HT-29 (cell line): ENCODE measurements at places on chromosomes 2 and 18.
A peak's percentile ranks its signal among the peaks of the same experiment; 100 is the strongest.

DNA sequence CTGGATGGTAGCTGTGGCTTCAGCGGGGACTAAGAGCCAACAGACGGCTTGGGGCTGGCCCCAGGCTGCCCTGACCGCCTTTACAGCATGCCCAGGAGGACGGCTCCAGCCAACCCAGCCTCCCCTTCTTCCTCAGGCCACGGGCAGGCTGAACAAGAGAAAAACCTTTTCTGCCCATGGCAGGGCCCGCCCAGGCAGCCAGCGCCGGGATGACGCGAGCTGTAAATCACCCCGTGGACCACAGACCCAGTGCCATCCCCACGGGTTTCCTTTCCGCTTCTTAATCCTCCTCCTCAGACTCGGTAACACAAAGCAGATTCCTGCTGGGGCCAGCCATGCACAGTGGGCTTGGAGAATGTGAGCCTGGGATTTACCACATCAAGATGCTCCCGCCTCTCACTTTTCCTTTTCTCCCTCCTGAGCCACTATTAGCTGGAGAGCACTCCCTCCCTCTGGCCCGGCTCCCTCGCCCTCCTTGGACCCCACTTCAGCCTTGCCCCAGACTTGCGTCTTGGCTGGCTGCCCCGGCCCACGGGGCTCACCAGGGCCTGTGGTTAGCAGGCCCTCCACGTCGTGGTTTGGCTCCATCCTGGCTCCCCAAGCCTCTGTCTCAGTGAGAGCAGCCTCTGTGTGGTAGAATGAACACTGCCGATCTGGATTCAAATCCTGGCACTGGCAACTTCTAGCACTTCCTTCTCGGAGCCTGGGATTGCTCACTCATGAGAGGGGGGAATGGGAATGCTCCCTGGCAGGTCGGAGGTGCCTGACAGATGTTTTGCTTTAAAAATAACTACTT is 31.4 kb downstream of the ATOH8 start:
- no peak for DNase-seq

GRCh38 chr18:12645751-12646203 is 12.1 kb downstream of the SPIRE1 start:
- no peak for DNase-seq

GRCh38 chr2:105517814-105518705 is 119.2 kb upstream of the FHL2 start:
- no peak for DNase-seq

DNA sequence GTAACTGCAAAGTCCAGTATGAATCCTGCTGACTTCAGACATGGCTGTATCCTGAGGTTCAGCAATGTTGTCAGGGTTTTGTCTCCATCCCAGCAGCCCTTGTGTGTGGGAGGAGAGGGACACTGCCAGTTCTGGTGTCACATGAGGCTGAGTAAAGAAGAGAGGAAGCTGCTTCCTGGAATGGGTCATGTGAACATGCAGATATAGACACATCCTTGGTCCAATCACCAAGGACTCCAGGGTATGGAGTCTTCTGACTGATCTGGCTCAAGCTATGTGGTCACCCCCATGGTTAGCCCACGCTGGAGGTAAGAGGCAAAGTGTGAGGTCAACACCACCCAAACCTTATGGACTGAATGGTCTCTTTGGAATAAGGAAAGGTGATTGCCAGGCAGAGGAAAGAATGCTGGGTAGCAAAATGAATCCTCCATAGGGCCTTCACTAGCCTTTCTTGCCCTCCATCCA is 134.4 kb upstream of the SLC1A4 start:
- DNase-seq: no peak

DNA sequence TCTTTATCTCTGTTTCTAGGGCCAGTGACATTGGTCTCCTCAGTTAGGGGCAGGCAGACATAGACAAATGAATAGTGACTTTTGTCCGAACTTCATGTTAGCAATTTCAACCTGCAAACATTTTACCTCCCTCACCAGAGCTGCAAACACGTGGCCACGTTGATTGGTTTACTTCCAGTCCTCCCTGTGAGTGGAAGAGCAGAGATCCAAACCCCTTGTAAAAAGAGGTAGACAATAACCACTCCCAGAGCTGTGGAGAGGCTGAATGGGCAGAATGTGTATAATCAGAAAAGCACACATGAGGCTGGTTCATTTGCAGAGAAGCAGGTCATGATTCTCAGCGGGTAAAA is 31.1 kb downstream of the CTIF start:
- no peak for DNase-seq

DNA sequence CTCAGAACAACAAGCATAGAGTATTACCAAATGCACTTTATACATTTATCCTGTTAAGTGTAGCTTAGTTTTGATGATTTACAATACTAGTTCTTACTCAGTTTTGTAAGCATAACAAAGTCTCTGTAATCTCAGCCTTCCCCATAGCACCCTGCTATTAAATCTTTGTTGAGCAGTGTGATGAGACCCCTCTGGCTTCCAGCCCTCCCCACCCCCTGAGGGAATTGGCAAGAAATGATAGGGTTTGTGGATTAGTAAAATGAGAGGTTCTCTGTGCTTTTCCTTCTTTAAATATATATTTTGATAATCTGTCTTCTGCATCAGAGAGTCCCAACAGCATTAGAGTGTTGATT is 37.2 kb downstream of the ZNF521 start:
- no peak for DNase-seq

- peak; percentile 20 for DNase-seq
Observed at GRCh38 chr2:189685540-189686229, 11.2 kb downstream of the ANKAR start.

DNA sequence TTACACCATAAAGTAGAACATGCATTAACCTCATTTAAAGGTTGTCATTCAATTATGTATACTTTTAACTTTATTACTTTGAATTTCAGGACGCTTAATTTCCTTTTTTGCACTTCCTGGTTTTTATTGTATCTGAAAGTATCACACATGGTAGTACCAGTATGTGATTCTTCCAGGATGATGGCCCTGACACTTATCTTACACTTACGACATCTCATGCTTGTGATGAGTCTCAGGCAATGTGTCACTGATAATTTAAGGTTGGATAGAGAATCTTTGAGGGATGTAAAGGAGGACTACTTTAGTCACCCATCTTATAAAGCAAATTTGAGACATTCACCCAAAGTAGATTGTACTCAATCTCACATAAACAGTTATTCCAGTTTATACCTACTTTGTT is 74.9 kb downstream of the ABCA12 start:
- DNase-seq: no peak

DNA sequence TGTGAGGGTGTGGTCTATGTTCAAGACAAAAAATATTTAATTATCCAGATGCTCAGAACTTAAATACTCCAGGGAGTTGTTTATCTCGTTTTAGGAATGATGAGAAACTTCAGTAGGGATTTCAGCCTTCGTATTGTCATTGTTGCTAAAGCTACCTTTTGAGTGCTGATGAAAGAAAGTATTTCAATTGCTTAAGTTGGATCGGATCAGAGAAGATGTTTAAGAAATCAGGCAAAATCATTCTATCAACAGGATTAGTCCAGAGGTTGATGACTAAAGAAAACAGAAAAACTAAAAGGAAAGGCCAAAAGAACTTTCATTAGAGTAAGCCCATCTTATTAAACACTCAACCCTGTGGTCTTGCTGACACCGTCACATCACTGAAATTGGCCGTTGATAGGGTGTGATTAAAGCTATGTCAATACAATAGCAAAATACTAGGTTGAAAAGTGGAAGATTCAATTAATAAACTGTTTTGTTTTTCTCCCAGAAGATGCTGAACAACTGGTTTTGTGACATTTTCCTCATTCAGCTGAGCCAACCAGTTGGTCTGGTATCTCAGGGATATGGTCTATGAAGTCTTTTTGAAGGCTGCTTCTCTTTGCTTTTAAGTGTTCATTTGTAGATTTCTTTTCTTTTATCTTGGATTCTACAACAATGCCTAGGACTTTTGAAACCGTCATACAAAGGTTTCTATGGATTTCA is 551.7 kb downstream of the SLC4A3 start:
- DNase-seq: peak; percentile 42

GRCh38 chr2:235492850-235493344 is 946 bp upstream of the AGAP1 start:
- DNase-seq: no peak

DNA sequence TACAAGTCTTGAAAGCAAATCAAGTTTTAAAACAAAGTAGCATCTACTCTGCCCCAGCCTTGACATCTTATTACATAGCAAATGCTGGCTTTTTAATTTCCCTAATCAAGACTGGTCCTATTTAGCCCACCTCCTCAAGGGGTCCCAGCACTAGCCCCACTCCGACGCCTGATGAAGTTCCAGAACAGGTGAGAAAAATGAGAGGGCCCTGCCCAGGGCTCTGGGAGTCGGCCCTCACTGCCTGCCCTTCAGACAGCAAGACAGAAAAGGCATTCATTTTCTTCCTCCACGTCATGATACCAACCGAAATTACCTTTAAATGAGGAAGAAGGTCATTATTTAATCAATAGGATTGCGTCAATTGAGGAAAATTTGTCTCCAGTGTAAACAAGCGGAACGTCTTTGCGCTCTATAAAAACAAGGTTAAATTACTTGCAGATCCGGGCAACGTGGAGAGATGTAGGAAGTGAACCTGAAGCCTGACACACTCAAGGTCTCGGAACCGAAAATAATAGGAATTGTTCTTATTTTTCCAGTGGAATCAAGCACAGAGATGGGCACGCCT is 170.6 kb upstream of the PKDCC start:
- DNase-seq: no peak

- DNase-seq: no peak
Observed at GRCh38 chr2:46827274-46828134, 88.1 kb downstream of the MCFD2 start.

- peak; percentile 2 for DNase-seq
Observed at GRCh38 chr2:236824836-236825235, 255.2 kb downstream of the ACKR3 start.

DNA sequence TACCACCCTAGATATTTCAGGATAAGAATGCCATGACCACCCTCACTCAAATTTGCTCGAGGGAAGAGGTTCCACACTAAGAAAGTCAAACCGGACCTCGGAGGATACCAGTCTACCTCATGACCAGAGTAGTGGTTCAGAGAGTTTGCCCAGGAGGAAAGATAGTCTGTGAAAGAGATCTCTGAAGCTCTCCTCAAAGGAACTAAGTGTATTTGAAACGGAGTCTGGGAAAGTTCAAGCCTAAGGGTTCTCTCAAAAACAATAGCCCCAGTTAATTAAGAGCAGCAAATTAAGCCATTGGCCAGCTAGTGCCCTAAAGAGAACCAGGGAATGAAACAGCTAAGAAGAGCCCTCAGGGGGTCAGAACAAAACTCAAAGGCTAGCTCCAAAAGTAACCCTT is 94.9 kb downstream of the SPHKAP start:
- no peak for DNase-seq

DNA sequence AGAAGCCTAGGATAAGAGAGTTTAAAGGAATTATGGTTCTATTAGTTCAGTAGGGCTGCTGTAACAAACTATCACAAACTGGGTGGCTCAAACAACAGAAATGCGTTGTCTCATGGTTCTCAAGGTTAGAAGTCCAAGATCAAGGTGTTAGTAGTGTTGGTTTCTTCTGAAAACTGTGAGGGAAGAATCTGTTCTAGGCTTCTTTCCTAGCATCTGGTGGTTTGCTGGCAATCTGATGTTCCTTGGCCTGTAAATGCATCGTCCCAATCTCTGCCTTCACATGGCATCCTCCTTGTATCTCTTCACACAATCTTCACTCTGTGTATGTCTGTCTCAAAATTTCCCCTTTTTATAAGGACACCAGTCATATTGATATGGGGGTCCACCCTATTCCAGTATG is 76.3 kb downstream of the MDH1 start:
- no peak for DNase-seq

DNA sequence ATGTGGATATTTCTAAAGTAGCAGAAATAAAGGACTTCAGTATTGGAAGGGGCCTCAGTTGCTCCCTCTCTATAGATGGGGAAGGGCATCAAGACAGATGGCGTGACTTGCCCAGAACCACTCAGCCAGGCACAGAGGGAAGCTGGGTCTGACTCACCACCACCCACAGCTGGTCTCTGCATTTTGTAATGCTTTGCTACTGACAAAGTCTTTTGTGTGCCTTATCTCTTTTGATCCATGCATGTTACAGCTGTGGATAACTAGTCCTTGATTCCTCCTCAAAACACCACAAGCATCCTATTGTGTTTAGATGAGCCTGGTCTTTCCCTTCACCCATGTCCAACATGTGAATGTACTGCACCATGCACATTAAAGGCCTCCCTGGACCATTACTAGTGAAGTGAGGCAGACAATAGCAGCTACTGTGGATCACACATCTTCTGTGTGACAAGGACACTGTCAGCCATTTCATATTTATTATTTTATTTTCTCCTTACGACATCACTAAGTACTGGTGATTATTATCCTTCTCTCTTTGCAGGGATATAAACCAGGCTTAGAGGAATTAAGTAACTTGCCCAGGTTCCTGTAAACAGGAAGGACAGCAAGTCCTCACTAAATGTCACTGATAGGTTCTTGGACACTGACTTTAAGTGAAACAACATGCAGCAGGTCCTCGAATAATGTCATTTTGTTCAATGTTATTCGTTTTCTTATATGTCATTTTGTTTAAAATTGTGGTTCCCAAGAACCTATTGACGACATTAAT is 29.6 kb upstream of the IL37 start:
- no peak for DNase-seq

- DNase-seq: no peak
Observed at GRCh38 chr2:240602266-240603050, 15.9 kb downstream of the CAPN10 start.

DNA sequence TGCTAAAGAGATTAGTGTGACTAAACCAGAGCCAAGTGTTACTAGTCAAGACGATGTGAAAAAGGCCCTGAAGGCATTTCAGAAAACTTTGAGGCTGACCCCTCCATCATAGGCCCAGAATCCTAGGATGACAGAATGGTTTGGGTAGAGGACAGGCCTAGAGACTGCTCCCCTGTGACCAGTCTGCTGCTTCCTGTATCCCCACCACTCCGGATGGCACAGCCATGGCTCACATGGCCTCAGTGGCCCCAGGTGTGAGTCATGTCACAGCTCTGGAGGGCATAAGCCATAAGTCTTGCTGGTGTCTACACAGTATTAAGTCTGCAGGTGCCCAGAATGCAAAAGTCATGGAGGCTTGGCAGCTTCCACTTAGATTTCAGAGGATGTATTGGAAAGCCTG is 12.4 kb upstream of the STAT1 start:
- no peak for DNase-seq

DNA sequence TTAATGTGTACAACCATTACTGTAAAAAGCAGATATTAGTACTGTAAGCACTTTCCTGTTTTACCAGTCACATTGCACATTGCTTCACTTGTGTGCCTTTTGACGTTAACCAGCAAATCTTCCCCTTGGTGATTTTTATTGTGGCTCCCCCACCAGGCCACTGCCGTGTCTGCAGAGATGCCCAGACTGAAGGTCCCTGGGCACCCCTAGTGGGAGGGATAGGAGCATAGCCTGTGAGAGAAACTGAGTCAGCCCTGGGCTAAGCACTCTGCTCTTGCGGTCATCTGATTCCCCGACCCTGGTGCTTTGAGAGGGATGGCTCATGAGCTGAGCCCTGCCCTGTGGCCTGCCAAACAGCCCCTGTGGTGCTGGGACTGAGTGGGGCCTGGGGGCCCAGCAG is 73.4 kb downstream of the INPP4A start:
- peak; percentile 56 for DNase-seq

GRCh38 chr2:230869914-230870543 is 5.3 kb downstream of the ITM2C start:
- no peak for DNase-seq
